ENCODE measurements at places on chromosomes 6 and 20. TPM values are rescaled to one million over a fixed set of nuclear protein-coding genes. Genes with fewer than 3 reads are reported as not detected.

TPD52L1 gene
- 21.7 TPM for total RNA-seq

GRCh38 chr6:137370871-137371633 lies 123.1 kb downstream of the OLIG3 start:
- DNase-seq, result no peak

DNA sequence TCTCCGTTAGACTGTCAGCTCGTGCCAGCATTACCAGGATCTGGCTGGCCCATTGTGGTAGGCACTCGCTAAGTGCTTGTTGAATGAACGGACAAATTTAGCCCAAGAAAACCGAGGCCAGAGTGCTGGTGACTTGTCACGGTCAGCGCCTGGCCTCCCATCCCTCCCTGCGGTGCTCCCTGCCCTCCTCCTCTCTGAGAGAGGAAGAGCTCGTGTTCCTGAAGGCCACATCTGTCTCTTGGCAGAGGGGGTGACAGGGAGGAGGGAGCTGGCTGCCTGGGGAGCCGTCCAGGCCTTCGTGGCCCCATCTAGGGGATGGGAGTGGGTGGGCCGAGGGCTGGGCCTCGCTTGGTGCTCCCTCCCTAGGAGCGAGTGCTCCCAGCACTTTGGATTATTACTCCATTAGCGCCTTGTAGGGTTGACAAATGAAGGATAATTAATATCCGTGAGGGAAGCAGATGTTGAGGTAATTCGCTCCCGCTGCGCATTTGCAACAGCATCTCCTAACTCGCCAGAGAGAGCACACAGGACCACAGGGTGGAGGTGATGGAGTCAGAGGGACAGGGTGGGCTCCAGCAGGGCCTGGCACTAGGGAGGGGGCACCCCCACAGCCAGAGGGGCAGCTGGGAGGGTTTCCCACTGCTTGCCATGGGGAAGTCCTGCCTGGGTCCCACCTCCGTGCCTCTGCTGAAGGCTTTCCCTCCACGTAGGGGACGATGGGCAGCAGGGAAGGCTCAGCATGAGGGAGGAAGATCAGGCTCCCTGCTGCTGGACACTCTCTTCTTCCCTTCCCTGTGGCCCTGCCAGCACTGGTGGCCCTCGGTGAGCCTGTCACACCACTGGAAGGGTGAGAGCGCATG lies 37.0 kb downstream of the VSTM2L start:
- no peak for DNase-seq

IL20RA gene
- 0.90 TPM for total RNA-seq

DNA sequence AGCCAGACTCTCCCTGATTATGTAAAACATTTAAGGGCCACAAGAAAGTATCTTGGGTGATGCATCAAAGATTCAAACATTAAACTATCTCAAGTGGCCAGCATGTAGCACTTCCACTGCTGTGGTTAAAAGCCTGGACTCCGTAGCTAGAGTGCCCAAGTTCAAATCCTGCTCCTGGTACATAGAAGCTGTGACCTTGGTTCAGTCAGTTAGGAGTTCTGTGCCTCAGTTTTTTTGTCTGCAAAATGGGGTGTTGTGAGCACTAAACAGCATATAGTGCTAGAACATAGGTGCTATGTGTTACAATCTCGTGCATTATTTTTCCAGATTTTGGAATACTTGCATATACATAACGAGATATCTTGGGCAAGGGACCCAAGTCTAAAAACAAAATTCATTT lies 68.7 kb downstream of the PSMG4 start:
- DNase-seq, result no peak

- no peak for DNase-seq
These were observed 11.7 kb downstream of the TSPYL1 start for GRCh38 chr6:116267836-116268588.

DNA sequence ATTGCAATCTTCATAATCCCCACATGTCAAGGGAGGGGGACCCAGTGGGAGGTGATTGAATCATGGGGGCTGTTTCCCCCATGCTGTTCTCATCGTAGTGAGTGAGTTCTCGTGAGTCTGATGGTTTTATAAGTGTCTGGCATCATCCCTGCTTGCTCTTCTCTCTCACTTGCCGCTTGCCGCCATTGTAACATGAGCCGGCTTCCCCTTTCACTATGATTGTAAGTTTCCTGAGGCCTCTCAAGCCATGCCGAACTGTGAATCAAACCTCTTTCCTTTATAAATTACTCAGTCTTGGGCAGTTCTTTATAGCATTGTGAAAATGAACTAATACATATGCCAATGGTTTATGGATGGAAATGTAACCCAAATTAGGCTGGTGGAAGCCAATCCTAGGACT lies 109.4 kb upstream of the AKAP12 start:
- no peak for DNase-seq

BTN1A1 gene
- not detected for total RNA-seq

GRCh38 chr20:48897305-48898010 lies 24.1 kb upstream of the ARFGEF2 start:
- DNase-seq, result peak; percentile 88

ZNF334 gene
- 14.0 TPM for total RNA-seq

DNA sequence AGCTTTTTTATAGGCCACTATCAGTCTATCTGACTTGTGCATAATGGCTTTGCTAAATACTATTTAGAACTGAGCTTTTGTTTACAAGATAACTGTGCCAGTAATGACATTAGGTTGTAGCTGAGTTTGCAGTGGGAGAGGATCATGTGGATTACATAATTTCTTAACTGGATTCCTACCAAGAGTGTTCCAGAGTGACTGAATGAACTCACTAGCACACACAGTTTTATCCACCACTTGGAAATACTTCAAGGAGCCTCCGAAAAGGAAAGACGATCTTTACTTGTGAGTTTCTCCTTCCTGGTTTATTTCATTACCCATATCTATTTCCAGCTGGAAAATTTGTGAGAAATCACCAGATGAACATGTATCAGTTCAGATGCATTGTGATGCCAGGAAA lies 10.9 kb upstream of the SYNE1 start:
- peak; percentile 55 for DNase-seq

- DNase-seq, result peak; percentile 37
These were observed 7.7 kb downstream of the NPEPL1 start for GRCh38 chr20:58700121-58700821.

DNA sequence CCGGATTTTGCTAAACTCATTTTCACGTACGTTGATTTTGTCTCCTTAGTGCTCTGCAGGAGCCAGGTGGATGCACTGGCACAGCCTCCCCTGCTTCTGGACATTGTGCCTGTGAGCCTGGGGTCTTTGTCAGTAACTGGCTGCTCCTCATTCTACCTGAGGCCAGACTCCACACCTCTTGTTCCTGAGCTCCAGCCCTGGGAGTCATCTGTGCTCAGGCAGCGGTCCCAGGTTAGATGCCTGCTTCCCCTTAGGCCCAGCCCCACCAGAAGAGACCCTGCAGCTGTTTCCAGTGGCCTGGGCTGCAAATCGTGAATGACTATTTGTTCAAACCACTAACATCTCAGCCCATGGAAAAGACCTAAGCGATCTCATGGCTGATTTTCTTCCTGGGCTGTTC lies 129.1 kb downstream of the ERMARD start:
- DNase-seq, result no peak

GRCh38 chr6:158356586-158357546 lies 44.6 kb downstream of the TULP4 start:
- DNase-seq, result no peak

DNA sequence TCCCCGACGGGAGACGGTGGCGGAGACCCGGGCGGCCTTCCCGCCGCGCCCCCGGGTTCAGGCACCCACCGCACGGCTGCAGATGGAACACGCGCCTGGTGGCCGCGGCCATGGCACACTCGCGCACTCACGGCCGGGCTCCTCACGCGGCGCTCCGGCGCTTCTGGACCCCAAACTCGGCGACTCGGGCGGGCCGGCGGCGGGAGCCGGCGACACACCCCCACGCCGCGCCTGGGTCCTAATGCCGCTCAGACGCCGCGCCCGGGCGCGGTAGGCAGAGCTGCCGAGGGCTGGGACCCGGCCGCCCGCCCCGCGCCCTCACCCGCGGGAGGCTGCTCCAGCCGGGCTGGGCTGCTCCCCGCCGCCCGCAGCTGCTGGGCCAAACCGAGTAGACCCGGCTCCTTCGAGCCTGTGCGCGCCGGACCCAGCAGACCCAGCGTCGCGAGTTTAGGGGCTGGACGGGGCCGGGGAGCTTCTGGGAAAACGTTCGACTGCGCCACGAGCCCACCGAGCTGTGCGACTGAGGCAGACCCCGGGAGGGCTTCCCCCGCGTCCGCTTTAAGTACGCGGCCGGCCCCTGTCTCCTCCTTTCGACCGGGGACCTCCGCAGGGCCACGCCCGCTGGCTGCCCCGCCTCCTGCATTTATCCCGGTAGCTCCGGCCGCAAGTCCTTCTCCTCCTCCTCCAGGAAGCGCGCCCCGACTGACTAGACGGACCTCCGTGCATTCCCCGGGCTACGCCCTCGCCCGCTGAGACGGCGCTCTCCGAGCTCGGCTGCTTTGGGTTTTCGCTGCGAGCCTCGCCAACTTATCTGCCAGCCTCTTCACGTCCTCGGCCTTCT lies at the start of gene SLC4A11:
SLC4A11 (minus strand) TSS at position 165 of the 841 bp plus-strand sequence; CDS start at position 112, 53 bp downstream.
- peak; percentile 47 for DNase-seq

HCRTR2 gene
- total RNA-seq, result not detected

GRCh38 chr6:15243910-15244619 lies 1.8 kb upstream of the JARID2 start:
- no peak for DNase-seq

GRCh38 chr6:51830666-51831065 lies 256.7 kb downstream of the PKHD1 start:
- no peak for DNase-seq

KIAA1586 gene
- total RNA-seq, result 26.2 TPM

OPRM1 gene
- not detected for total RNA-seq

SLC52A3 gene
- total RNA-seq, result not detected

DNA sequence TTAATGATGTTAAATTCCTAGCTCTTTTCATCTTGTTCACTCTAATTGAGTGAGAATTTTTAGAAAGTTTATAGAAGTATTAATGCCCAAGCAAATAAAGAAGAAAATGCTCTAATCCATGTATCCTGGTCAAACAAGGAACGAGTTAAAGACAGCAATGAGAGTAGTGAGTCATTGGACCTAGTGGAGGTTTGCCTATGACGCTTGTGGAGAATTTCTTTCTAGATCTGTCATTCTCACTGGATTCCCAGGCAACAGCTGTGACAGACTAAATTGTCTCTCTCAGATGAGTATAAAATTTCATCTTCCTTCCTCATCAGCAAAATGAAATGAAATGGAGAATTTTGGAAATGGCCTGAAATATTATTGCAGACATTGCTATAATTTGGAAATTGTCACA lies 127.9 kb downstream of the COL19A1 start:
- no peak for DNase-seq

TBX18 gene
- total RNA-seq, result 27.1 TPM

DNA sequence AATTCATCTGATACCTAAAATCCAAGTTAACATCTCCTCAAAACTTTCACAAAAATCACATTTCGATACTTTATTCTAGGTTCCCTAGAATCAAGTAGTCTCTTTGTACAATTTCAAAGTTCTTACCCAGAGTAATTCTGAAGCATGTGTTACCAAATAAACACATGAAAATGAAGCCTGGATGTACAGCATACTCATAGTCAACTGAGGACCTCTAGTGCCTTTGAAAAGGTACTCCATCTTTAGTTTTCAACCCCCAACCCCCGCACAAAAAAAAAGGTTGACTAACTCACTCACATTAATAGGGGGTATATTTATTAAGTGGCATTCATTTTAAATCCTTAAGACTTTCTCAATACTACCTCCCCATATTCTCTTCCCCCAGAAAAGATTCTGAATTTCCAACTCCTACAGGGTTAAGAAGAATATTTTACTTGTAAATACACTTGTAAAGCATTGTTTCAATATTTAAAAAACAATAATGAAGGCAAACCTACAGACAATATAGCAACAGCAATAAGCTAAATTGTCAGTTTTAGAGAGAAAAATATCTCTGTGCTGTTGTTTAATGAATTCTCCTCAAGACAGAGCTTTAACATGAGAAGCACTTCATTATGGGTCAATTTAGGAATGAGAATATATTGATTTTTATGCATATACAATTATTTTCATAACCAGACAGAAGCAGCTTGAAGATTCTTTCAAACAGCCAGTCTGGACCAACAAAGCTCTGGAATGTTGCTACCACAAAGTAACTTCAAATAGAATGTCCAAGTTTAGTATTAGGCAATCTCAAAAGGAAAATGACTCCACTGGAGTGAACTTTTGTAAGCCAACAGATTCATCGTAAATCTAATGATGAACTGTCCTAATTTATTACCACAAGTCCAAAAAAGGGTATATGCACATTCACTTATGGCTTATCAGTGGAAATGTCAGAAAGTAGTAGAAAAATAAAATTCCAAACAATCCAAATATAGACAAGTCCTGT lies 3.3 kb downstream of the PLN start:
- DNase-seq, result peak; percentile 80

- no peak for DNase-seq
These were observed 55.3 kb upstream of the CEP85L start for GRCh38 chr6:118706702-118707101.

SMOC2 gene
- not detected for total RNA-seq

DNA sequence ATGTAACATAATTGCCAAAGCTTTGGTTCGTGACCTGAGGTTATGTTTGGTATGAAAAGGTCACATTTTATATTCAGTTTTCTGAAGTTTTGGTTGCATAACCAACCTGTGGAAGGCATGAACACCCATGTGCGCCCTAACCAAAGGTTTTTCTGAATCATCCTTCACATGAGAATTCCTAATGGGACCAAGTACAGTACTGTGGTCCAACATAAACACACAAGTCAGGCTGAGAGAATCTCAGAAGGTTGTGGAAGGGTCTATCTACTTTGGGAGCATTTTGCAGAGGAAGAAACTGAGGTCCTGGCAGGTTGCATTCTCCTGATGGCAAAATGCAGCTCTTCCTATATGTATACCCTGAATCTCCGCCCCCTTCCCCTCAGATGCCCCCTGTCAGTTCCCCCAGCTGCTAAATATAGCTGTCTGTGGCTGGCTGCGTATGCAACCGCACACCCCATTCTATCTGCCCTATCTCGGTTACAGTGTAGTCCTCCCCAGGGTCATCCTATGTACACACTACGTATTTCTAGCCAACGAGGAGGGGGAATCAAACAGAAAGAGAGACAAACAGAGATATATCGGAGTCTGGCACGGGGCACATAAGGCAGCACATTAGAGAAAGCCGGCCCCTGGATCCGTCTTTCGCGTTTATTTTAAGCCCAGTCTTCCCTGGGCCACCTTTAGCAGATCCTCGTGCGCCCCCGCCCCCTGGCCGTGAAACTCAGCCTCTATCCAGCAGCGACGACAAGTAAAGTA lies 547 bp upstream of the ESR1 start:
- DNase-seq, result peak; percentile 88

DNA sequence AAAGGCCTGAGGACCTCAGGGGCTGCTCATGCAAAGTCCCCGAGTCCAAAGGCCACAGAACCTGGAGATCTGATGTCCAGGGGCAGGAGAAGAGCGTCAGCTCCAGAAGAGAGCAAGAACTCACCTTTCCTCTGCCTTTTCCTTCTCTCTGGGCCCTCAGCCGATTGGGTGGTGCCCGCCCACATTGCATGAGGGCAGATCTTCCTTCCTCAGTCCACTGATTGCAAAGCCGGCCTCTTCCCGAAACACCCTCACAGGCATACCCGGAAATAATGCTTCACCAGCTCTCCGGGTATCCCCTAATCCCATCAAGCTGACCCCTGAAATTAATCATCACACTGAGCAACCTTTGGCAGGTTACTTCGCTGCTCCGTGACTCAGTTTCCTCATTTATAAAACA lies 33.4 kb downstream of the SPDEF start:
- no peak for DNase-seq

Data from fibroblast of the aortic adventitia (primary cell).